ENCODE measurements at places on chromosomes 12 and 14.

GRCh38 chr12:1422604-1423315 lies 171.6 kb downstream of the FBXL14 start:
- no peak for DNase-seq

DNA sequence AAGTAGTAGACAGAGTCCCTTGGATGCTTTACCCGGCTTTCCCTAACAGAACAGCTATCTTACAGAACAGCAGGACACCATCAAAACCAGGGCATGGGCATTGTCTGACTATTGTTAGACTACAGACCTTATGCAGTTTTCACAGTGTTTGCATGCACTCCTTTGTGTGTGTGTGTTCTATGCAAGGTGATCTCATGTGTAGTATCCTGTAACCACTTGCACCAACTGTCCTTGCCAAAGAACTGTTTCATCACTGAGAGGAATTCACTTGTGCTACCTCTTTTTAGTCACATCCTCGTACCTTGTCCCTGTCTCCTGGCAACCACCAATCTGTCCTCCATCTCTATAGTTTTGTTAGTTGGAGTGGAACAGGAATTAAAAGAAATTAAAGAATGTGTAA lies 183.6 kb upstream of the PZP start:
- DNase-seq: no peak

GRCh38 chr14:32588448-32589320 lies 259.6 kb downstream of the AKAP6 start:
- peak; percentile 10 for DNase-seq

- DNase-seq: no peak
These were observed 66.4 kb downstream of the DCAF5 start for GRCh38 chr14:69086537-69086936.

DNA sequence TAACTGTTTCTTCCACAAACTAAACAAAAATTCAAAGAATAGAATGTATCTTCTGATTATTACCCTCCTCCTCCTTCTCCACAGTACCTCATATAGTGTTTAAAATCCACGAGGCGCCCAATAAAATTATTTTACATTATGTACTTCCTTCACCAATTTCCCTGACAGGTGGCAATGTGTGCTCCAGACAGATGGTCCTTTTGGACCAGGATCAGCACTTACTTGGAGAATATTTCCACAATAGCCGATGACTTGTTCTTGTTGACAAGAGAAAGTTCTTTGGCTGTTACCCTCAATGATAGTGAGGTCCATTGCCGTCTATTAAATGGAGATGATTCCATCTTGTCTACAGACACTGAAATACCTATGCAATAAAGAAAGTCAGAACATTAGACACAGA lies 34.9 kb downstream of the LIMA1 start:
- no peak for DNase-seq

- DNase-seq: no peak
These were observed 55.1 kb upstream of the ARID2 start for GRCh38 chr12:45674181-45674977.

DNA sequence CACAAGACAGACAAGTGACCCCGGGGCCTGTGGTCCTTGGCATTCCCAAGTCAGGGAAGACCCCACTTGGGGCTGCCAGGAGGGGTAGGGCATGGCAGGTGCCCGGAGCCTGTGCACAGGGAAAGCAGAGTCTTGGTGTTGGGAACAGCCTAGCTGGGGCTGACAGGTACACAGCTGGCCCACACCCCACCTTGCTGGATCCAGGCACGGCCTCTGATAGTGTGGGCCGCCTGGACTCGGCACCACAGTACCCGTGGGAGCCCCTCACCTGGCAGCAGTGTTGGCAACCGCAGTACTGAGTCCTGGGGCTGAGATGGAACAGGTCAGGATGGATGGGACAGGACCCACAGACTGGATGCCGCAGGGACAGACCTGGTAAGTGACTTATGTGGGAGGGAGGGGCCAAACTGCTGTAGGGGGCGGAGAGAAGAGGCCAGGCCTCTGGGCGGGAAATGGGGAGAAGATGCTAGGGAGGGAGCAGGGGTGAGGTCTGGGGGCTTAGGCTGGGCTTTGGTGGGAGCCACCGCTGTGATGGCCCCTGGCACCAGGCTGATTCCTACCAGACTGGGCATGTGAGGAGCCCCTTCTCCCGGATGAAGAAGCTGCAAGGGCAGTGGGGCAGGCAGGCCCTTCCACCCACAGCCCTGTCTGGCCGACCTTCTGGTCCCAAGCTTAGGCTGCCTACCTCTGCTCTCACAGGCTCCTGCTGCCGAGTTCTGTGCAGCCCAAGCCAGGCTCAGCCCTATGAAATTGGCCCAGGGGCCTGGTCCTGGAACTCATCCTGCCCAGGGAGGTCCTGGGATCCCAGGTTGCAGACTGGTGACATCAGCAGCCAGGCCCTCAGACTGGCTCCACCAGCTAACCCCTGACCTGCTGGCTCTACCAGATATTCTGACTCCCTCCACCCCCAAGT lies at the start of gene TGM1:
TSS of gene TGM1 (minus strand) at position 357 of the 913 bp plus-strand sequence. CDS start 825 bp downstream, outside the sequence.
- DNase-seq: no peak

DNA sequence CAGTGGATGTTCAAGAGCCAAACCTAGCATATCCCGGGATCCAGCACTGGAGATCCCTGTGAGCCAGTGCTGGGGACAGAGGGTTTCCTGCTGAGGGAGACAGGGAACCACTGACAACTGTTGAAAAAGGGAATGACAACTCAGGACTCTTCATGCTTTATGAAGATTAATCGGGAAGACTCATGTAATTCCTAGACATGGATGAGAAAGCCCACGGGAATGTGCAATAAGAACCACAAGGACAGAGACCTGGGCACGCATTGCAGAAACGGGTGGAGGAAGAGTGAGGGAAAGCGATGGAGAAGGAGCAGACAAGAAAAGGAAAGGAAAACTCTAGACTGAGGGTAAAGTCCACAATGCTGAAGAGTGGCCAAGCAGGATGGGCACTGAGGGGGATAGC lies 296.0 kb downstream of the PCNX1 start:
- no peak for DNase-seq

GRCh38 chr12:40646456-40646855 lies 45.8 kb upstream of the CNTN1 start:
- DNase-seq: no peak

- DNase-seq: no peak
These were observed 112.8 kb downstream of the DAD1 start for GRCh38 chr14:22476005-22476751.

- no peak for DNase-seq
These were observed 1.6 kb upstream of the PACS2 start for GRCh38 chr14:105312973-105313372.

- no peak for DNase-seq
These were observed 47.1 kb downstream of the GIT2 start for GRCh38 chr12:109949089-109949488.

GRCh38 chr12:6451348-6452244 lies at the start of gene TAPBPL:
TAPBPL (plus strand) TSS chr12:6452042; CDS start chr12:6452249, 207 bp downstream.
- DNase-seq: peak; percentile 81

- DNase-seq: no peak
These were observed 15.0 kb downstream of the GSG1 start for GRCh38 chr12:13088496-13088895.

DNA sequence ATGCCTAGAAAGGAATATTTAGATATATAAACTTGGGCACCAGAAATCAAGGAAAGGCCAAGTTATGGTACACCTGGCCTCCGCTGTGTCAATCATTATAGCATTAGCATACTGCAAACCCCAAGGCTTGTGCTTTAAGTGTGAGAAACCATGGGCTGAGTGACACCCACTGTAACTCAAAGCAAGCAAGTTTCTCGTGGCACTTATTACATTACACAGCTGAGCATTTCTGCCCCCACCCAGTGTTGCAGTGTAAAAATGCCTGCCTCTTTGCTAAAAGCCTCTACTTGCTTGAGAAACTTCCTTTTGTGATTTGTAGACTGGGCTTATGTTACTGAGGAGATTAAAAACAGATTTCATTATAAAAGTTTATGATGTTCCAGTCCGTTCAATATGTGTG lies 122.0 kb downstream of the TGFB3 start:
- DNase-seq: no peak

DNA sequence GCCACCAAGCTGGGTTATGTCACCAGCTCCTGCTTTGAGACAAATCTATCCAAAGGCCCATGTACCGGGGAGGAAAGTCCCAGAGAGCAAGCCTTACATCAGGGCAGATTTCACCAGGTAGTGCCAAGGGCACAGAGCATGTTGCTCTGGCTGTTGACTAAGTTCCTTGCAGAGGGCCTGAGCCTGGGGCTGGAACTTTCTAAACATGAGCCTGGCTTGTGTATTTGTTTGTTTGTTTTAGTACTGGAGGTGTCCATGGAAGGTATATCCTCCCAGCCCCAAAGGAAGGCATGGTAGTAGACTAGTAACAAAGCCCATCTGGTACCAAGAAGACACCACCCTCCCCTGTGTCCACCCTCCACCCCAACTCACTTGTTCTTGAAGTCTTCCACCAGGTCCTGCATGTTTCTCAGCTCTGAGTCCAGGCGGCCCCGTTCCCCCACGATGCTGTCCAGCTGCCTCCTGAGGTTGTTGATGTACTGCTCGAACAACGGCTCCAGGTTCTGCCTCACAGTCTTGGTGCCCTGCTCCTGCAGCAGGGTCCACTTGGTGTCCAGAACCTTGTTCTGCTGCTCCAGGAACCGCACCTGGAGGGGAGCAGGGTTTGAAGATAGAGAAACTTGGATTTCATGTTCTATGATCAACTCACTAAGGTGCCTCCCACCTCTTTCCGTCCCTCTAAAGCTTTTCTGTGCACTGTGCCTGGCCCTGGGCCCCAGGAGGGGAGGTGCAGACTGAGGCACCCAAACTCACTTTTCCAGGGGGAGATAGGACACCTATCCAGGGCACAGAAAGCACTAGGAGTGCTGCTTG lies 1.4 kb downstream of the KRT5 start:
- DNase-seq: no peak

- no peak for DNase-seq
These were observed 5.0 kb downstream of the CREBL2 start for GRCh38 chr12:12616512-12617310.

DNA sequence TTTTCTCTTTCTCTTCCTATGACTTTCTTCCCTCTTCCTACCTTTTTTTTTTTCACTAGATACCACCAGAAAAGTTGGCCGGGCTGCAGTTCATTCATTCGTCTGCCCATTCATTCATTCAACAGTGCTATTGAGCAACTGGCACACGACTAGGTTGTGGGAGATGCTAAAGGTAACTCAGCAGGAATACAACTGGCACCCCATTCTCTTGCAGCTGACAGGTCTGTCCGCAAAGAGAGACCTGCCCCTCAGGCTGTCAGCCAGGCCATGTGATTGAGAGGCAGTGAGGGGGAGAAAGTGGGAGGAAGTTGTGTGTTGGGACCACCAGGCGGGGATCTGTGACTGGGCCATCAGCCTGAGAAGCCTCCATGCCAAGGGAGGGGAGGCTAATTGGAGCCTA lies 105.2 kb downstream of the TSPAN9 start:
- DNase-seq: no peak

GRCh38 chr12:45974883-45975282 lies 15.5 kb downstream of the SCAF11 start:
- DNase-seq: no peak

DNA sequence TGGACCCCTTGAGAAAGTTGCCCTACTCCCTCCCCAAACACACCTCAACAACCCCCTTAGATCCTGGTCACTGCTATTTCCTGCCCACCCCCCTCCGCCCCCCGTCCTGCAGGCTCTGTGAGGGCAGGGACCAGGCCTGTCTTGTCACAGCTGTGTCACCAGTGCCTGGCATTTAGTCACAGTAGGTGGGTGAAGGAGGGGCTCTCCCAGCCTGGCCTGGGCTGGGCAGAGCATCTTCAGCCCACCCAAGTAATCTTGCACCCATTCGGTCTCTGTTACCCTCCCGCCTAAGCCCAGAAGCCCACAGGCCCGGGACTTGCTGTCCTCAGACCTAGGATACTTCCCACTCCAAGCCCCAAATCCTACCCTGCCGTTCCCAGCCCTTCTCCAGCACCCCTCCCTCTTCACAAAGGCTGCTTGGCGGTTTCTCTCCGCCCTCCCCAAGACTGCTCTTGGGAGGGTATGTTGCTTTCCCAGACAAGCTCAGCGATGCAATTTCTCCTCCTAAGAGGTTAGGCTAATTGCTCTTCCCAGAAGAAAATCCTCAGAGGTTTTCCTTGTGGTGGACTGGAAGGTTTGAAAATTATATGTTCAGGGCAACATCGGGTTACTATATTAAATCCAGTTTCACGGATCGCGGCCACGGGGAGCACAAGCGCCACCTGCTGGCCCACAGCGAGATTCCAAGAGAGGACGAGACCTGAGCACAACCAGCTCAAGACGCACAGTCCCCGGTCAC lies 50.8 kb upstream of the ZFP36L1 start:
- DNase-seq: peak; percentile 59

- DNase-seq: no peak
These were observed 1.7 kb downstream of the TIGAR start for GRCh38 chr12:4322726-4323125.

Data from germinal center (tissue), 1 donor.